Activated CD8-positive, alpha-beta T cell treated with anti-CD3 and anti-CD28 coated beads for 36 hours (primary cell): ENCODE measurements at places on chromosomes 1 and 21.

DNA sequence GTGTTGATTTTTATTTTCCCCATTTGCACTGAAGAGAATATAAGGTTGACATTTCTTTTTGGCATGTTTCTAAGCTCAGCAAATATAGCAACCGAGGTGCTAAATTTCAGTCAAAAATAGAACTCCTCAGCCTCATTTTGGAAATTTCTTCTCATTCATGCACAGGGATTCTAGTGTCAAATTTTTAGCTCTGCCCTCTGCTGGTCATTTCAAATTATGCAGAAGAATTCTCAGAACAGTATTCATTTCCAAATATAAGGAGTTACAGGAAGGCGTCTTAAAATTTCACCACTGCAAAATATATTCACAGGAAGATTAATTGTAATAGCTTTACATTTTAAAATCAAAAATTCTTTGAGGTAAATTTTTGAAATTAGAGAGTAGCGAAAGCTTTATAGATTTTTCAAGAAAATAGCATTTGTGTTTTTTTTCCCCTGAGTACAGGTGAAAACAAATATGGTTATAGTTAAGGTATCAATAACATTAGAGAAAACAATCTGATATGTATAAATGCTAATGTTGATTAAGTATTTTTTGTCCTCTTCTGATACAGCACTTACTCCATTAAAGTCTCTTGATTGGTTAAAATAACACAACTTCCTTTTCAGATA is 57.9 kb downstream of the FMN2 start:
- DNase-seq, result no peak

DNA sequence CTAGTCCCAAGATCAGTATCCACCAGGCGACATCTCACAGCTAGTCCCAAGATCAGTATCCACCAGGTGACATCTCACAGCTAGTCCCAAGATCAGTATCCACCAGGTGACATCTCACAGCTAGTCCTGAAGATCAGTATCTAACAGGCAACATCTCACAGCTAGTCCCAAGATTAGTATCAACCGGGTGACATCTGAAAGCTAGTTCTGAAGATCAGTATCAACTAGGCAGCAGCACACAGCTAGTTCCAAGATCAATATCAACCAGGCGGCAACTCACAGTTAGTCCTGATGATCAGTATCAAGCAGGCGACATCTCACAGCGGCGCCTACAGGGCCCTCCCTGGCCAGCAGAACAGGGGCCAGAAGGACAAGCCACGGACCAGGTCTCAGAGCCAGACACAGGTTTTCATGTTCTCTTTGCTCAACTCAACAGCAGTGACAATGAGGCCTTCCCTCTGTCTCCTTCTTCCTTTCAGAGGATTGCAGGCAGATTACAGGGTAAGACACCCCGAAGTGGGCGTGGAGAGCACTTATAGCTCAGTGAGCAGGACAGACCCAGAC is 32.5 kb downstream of the NPHP4 start:
- no peak for DNase-seq

DNA sequence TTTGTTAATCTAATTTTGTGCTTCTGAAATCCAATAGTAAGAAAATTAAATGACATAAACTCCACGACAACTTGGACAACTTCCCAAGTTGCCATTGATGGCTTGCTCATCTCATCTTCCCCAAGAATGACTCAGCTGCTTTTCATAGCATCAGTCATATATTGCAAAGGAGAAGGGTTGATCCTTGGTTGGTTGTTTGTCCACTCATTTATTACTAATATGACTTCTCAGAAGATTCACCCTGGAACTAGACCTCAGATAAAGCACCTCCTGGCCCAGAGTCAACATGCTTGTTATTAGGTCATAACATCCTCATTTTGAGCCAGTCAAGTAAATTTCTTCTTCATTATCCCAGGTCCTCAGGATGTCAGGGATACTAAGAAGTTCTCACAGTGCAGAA is 2.3 kb upstream of the LCE3D start:
- no peak for DNase-seq

DNA sequence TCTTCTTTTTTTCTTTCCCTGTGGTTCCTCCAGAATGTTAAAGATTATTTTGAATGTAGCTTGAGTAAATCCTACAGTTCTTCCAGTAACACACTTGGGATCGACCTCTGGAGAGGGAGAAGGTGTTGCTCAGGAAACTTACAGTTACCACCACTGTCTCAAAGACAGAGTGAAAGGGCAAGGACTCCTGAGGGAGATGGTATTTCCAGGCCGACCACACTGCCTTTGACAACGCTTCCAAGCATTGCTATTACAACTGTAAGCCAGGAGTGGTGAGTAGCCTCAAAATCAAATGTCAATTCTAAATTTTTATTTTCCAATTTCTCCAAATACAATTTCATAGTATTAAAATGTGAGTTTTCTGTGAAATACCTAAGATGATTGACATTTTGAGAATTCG is 125.9 kb downstream of the PDE4B start:
- DNase-seq, result no peak

GRCh38 chr1:112395256-112395820 is 676 bp upstream of the CTTNBP2NL start:
- DNase-seq, result no peak

DNA sequence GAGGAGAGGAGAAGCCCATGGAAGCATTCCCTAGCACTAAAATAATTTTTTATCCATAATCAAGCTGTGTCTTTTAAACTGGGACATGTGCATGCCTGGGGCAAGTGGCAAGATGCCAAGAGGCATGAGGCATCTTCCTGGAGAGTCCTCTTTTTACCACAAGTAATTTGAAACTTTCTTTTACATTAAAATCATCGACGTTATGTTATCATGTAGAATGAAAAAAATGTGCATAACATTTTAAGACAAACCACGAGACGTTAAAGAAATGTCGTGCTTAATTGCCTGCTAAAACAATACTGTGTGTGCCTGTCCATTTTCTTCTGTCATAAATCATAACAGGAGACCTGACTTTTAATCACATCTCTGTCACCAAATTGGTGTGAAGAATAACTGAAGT is 1.5 kb downstream of the STYXL2 start:
- DNase-seq, result peak; percentile 14

DNA sequence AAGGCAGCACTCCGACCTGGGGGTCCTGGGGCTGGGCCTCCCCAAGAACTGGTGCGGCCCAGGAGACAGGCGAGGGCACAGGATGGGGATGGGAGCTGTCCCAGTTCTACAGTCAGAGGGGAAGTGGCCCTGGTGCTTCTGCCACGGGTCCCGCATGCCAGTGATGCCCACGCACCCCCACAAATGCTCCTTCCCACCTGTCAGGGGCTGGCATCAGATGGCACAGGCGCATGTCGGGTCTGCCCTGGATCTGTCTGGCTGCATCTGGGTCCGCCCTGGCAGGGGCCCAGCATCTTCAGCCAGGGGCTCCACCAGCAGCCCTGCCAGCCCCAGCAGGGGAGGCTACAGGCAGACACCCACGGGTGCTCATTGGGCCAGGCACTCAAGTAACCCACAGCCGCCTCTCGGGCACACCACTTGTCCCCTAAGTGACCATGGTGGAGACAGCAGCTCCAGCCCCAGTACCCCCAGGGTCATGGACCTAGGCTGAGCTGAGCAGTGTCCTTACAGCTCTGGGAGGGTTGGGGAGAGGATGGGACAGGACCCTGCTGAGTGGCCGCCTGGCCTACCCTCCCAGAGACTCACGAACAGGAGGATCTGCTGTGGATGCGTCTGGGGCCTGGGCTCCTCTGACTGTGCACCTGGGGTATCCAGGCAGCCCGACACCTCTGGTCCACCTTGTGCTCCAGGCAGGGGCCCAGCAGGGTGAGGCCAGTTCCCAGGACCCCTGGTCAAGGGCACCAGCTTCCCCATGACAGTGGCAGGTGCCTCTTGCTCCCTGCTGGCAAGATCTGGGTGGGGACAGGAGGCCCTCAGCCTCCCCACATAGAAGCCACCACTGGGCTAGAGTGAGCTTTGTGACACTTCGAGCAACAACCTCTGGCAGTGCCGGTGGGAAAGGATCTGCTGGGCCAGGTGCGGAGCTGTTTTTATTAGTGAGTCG is 5.4 kb downstream of the SMIM1 start:
- DNase-seq, result no peak

DNA sequence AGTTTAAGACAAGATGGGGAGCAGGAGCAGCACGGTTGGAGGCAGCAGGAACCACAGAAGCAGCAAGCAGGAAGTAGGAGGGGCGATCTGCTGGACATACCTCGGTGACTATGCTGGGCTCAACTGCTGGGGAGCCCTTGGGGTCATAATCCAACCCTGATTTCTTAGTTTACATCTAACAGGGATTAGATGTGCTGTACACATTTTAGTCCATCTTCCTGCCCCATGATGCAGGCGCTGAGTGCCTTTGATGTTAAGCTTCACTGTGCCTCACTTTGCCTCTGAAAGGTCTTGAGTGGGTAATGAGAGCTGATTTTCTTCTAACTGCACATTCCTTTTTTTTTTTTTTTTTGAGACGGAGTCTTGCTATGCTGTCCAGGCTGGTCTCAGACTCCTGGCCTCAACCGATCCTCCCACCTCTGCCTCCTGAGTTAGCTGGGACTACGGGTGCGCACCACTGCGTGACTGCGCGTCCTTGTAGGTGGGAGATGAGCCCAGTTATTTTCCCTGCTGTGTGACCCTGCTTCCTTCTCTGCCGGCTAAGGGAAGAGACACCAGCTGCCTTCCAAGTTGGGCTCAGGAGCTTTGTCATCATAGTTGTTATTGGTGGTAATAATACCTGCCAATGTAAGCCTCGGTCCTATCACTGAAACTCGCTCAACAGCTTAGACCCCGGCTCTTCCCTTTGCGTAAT is 1.1 kb upstream of the RCAN3 start:
- peak; percentile 71 for DNase-seq

GRCh38 chr1:71882226-71882625 is 400.1 kb downstream of the NEGR1 start:
- DNase-seq, result no peak

DNA sequence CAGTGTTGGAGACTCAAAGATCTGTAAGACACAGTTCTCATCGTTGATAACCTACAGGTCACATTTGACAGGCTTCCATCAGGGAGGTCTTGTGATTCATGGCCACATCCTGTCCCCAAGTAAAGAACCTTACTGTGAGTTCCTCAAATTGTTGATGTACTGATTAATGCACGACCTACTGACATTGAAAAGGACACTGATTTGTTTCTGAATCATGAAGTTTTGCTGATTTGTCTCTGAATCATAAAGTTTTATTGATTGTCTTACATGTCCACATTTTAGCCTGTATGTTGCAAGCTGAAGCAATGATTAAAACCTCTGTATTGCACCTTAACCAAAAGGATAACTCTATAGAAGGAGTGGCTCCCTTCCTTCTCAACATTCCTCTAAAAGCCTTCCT is 476.3 kb upstream of the RUNX1 start:
- peak; percentile 58 for DNase-seq

DNA sequence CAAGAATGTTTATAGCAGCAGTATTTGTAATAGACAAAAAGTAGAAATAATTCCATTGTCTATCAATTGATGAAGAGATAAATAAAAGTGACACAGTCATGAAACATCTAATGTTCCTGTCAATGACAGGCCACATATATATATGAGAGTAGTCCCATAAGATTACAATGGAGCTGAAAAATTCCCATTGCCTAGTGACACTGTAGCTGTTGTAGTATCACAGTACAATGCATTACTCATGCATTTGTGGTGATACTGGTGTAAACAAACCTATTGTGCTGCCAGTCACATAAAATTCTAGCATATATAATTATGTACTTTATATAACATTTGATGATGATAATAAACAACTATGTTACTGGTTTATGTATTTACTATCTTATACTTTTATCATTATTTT is 141.9 kb upstream of the LYPLAL1 start:
- DNase-seq, result no peak

- DNase-seq, result peak; percentile 53
Observed at GRCh38 chr1:231376875-231377549, 38.9 kb downstream of the SPRTN start.

DNA sequence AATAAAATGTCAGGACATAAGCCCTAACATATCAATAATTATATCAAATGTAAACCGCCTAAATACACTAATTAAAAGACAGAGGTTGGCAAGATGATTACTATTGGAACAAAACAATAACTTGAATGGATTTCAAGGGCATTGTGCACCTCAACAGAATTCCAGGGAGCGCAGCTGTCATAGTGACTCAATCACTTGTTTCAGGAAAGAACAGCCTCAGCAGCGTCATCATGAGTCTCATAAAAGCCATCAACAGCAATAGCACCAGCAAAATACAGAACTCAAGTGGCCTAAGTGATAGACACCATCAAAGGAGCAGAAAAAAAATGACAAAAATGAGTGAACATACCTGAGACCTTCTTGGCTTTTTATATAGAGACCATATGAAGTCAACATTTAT is 632.7 kb upstream of the NR5A2 start:
- DNase-seq, result no peak

GRCh38 chr1:173405281-173405680 is 71.9 kb upstream of the PRDX6 start:
- DNase-seq, result no peak

GRCh38 chr21:38920631-38921398 is 115.1 kb downstream of the ETS2 start:
- DNase-seq, result no peak

GRCh38 chr1:22806584-22806983 is 95.9 kb downstream of the EPHB2 start:
- DNase-seq, result no peak

GRCh38 chr1:239840790-239841189 is 250.9 kb upstream of the FMN2 start:
- DNase-seq, result no peak

GRCh38 chr21:21003701-21004100 is 5.5 kb downstream of the NCAM2 start:
- no peak for DNase-seq

- peak; percentile 53 for DNase-seq
Observed at GRCh38 chr1:87449348-87449963, 120.8 kb downstream of the LMO4 start.

- DNase-seq, result no peak
Observed at GRCh38 chr1:62377043-62377562, 57.9 kb upstream of the KANK4 start.

GRCh38 chr21:34834852-34835501 is 166.2 kb downstream of the CLIC6 start:
- DNase-seq, result peak; percentile 61

DNA sequence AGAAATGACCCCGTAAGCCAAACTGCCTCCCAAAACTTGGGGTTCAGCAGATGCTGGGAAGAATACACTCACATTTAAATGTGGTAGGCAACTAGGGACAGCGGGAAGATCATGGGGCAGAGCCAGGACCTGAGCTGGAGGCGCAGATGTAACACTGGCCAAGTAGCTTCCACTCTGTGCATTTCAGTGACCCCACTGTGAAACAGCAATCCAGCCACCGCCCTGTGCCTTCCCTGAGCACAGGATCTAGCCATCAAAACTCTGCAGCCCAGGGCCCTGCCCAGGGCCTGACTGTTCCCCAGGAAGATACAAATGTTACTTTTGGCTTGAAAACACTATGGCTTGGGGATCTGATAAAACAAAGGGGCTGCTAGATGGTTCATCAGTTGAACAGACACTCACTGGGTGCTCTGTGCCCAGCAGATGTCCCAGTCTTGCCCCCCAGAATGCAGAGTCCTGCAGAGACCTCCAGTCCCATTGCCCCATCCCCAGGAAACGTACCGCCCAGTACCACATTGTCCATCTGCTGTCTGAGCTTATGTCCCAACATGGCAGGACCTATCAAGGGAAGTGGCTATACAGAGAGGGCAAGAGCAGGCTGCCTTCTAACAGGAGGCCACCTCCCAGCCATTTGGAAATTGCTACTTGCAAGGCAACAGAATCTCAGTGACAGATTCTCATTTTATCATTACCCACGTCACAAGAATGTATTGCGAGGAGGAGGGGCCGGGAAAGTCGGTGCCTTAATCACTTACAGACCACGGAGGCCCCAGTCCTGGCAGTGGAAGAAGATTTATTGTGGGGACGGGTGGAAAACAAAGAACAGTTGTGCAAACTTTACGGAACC is 124.0 kb downstream of the DMRTB1 start:
- no peak for DNase-seq

- no peak for DNase-seq
Observed at GRCh38 chr1:33930346-33931110, 66.6 kb downstream of the HMGB4 start.
